D341Med (cell line): ENCODE measurements at places on chromosomes 3 and 15.

DNA sequence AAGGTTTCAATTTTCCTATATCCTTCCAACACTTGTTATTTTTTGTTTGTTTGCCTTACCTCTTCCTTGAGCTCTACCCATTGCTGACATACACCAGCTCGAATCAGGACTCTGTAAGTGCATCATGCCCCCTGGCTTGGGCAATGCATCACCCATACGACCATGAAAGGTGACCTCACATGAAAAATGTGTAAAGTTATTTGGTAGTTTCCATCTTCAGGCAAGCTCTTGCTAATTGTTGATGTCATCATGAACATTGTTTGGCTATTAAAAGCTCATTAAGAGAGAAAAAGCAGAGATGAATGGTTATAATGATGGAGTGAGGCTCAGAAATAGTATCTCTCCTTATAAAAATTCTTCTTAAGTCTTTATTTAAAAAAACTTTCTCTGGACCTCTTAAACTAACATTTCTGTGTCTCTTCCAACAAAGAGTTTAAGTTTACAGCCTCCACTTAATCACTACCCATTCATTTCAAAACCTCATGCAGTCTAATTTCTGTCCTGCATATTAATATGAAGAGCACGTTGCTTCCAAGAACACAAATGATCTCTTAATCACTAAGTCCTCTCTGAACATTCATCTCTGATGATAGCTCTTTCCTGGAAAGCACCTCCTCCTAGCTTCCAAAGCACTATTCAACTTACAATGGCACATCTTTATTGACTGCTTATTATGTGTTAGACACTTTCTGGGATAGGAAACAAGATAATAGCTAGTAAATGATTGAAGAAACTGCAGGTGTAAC, 236.3 kb downstream of the NFKBIZ start:
- DNase-seq: no peak

DNA sequence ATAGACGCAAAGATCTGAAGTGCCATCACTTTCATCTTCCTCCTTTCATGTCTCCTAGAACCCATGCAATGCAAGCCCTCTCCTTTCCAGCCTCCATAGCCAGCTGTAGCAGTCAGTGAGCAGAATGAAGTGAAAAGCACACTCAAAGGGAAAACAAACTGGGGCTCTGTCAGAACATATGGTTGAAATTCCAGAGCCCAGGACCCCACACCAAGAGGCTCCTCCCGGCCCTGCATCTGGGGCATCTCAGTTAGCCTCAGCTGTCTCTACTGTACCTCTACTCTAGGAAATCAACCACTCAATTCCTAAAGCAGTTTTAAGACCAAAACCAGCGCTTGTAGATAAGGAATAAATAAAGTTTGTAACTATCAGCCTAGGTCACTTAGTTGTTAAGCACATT, 73.8 kb upstream of the P3H2 start:
- DNase-seq: no peak

DNA sequence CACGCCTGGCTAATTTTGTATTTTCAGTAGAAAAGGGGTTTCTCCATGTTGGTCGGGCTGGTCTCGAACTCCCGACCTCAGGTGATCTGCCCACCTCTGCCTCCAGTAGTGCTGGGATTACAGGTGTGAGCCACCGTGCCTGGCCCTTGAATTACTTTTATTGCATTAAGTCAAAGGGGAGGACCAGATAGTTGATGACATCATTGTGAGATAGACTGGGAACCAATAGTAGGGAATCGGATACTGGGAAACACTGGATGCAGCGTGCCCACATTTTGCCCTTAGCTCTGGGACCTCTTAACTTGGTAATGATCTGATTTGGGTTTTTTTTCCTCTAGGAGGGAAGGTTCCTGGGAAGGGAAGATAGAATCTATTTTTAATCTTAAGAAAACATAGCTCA, 19.2 kb downstream of the DAG1 start:
- DNase-seq: no peak

DNA sequence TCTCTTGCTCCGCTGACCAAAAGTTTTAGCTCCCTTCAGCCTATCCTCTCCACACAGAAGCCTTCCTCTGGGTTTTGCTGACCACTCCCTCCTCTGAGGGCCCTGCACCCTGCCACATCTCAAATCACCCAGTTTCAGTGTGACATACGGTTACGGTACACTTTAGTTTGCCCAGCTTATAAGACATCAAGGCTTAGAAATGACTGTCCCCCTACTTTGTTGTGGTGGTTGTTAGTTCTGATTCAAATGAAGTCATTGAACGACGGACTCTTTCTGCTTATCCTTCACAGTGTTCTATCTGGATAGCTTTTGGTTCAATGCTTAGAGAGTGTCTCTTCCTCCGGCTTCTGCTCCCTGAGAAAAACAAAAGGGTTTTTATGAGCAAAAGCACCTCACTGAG, 68.0 kb upstream of the NDUFB4 start:
- DNase-seq: no peak

GRCh38 chr15:88913017-88913849, at the start of gene MFGE8:
TSS of gene MFGE8 (minus strand) at chr15:88913379. CDS start at chr15:88913319, 60 bp downstream.
- peak; percentile 86 for DNase-seq

DNA sequence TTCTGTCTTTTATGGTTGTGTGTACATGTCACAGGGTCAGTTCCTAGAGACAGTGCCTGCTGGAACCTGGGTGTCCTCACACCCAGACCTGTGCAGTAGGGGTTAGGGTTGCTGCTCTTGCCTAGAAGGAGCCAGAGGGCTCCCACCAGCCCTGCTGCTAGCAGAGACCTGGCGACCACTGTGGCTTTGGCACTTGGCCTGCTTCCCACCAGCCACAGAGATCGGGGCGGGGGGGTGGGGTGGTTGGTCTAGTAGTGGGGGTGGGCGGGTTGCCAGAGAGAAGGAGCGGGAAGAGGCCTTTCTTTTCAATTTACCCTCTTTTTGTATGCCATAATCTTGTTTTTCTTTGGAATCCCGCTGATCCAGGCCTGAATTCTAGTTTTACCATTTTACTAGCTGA, 29.4 kb downstream of the EEFSEC start:
- no peak for DNase-seq

GRCh38 chr3:78927759-78928158, 840.0 kb downstream of the ROBO1 start:
- DNase-seq: no peak

GRCh38 chr3:72591522-72592421, 256.5 kb downstream of the SHQ1 start:
- DNase-seq: no peak

DNA sequence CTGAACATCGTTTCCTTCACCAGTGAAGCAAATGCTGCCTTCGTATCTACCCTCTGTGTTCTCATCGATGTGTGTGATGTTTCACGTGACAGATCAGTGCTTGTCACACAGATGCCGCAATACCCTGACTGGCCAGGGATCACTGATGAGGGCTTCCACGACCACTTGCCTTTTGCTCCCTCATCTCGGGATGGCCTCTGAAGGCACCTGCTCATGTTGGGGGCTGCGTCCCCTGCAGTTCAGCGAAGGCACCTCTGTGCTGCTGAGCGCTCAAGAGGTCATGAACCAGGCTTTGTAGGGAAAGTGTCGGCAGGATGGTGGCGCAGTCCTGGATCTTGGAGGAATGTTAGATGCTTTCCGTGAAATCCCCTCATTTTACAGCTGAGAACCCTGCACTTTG, 79.2 kb upstream of the KLF13 start:
- DNase-seq: no peak

GRCh38 chr3:142614059-142614626, 17.9 kb downstream of the PLS1 start:
- no peak for DNase-seq

DNA sequence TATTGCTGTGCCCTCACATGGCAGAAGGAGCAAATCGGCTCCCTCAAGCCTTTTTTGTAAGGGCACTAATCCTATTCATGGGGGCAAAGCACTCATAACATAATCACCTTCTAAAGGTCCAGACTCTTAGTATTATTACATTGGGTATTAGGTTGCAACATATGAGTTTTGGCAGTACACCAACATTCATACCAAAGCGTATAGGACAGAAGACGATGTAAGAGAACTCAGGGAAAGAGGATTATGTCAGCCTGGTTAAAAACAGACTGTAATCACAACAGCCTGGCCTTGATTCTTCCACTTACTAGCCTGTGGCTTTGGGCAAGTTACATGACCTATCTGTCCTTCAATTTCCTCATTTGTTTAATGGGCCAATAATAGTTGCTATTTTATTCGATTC, 828.5 kb upstream of the NECTIN3 start:
- peak; percentile 56 for DNase-seq

DNA sequence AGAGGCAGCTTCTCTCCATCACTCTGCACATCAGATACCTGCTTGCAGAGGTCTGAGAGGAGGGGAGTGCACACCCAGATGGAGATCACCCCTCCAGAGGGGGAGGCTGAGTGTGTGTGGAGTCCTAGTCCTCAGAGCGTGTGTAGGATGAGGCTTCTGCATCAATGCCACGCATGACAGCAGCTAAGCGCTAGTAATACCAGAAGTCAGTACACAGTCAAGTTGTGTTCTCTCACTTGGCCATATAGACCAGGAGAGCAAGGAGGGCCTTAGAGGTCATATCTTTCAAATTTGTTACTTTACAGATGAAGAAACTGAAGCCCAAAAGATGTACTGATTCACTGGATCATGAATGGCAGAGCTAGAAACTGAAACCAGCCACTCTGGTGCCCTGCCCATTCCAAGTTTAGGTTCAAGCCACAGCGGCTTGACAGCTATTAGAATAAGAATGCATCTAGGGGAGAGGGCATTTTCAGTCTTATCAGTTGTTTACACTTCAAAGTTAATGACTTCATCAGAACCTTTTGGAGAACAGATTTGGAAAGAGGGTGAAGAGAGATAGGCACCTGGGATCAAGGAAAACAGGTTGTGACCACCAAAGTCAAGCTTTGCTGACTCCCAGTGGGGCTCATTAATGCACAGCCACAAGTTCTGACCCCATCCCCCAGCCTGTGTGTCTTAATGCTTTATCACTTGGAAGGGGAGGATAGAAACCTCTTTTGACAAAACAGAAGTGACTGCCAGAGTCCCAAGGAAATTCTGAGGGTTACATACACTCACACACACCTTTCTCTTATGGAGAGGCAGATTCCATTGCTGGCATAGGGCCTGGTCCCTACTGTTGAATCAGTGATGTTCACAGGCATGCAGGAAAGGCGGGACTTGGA, 310.3 kb downstream of the CHST2 start:
- no peak for DNase-seq

DNA sequence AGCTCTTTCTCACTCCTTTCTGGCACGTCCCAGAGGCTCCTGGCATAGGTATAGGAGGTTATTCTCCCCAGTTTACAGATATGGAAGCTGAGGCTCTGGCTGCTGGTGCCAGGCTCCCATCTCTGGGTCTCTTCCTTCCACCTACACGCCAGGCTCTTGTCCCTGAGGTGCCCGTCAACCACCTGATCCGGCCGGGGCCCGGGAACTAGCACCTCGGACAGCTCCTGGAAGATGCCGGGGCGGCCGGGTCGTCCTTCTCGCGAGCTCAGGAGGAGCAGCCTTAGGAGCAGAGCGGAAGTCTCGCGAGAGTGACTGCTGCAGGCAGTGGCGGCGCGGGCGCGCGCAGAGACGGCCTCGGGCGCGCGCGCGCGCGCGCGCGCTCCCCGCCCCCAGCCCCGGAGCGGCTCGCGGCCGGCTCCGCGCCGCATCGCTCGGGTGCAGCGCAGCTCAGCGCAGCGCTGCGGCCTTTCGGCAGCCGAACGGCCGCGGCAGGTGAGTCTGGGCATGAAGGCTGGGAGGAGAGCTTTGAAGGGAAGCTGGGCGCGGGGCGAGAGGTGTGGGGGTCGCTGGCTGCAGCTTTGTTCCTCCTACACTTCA, at the start of gene SCAMP5:
TSS of gene SCAMP5 (plus strand) at position 382 of the 597 bp plus-strand sequence. CDS start 16,277 bp downstream, outside the sequence.
- DNase-seq: peak; percentile 98

GRCh38 chr3:181178991-181179390, 189.5 kb upstream of the DNAJC19 start:
- DNase-seq: no peak

DNA sequence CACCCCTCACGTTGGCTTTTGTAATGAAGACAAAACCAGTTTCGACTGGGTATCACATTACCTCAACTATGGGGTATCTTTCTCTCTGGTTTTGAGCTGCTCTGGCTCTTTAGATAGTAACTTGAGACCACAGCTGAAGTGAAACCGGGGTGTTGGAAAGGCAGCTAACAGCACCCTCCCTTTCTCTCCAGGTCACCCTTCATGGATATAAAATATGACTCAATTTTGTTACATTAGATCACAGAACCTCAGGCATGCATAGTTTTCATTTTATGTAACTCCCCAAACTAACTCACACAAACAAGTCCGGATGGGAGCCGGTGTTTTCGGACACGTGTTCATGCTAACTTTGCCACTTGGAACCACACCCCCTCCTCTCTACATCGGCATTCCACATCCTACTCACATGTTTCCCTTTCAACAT, 90.7 kb downstream of the NR2F2 start:
- no peak for DNase-seq

DNA sequence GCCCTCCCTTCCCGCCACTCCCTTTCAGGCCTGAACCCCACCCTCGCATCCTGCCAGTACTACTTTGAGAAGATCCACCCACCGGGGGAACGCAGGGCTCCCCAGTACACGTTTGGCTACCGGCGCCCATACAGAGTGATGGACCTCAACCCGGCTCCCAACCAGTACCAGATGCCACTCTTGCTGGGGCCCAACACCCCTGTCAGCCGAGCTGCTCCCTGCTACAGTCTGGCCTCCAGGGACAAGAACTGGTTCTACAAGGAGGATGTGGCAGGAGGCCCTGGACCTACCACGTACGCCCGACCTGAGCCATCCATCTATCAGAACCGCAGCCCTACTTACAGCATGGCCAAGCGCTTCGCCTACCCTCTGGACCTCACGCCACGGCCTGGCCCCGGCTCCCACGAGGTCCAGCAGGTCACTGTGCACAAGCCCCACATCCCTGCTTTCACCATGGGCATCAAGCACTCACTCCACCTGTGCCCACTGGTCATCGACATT, 14.4 kb upstream of the CSPG4 start:
- no peak for DNase-seq

- DNase-seq: no peak
These were observed 49.6 kb downstream of the PCSK6 start for GRCh38 chr15:101439920-101440319.

DNA sequence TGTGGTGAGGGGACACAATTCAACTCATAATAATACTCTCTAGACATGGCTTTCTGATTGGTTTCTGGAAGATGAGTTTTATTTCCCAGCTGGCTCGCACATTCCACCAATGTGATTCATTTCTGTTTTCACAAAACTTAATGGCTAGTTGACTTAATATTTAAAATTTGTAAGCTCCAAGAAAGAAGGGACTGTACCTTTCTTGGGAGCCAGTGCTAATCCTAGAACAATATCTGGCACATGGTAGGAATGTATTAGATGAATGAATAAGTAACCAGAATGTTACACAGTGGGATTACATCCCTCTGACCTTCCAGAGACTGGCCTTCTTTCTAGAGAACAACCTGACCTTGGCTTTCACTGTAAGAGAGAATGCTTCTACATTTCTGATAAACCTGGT, 262.8 kb downstream of the RORA start:
- no peak for DNase-seq

DNA sequence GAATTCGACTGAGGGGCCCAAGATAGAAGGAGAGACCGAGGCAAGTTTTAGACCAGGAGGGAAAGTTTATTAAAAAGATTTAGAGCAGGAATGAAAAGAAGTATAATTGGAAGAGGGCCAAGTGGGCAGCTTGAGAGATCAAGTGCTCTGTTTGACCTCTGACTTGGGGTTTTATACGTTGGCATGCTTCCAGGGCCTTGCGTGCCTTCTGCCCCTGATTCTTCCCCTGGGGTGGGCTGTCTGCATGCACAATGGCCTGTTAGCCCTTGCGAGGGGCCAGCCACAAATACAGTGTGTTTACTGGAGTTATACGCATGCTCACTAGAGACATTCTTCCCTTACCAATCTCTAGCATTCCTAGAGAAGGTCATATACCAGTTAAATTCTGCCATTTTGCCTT, 70.7 kb upstream of the LARS2 start:
- DNase-seq: no peak

- DNase-seq: no peak
These were observed 411.5 kb upstream of the MCTP2 start for GRCh38 chr15:93819826-93820225.
